ENCODE measurements at places on chromosomes 5 and 9.
A peak's percentile ranks its signal among the peaks of the same experiment; 100 is the strongest.

DNA sequence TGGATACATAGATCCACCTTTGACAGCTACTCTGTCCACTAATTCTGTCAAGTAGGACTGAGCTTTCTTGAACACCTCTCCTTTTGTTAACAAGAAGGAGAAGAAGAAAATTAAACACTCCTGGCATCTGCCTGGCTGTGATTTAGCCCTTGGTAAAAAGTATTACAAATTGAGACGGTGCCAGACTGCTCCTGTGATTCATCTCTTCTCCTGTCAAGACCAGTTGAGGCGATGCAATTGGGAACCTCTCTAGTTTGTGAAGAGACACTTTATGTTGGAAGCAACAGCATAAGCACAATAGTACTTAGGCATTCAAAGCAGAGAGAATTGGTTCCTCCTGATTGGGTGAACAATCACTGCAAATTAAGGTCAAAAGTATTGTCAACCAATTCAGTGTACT lies 72.7 kb downstream of the GHR start:
- DNase-seq, result peak; percentile 91

- DNase-seq, result peak; percentile 60
Observed at GRCh38 chr5:127930311-127930710, 153.3 kb upstream of the SLC12A2 start.

- peak; percentile 50 for DNase-seq
Observed at GRCh38 chr5:66542711-66543110, 53.5 kb upstream of the MAST4 start.

GRCh38 chr5:7872517-7873130 lies 3.7 kb downstream of the MTRR start:
- DNase-seq, result no peak

- DNase-seq, result no peak
Observed at GRCh38 chr9:94599102-94599501, 5.5 kb upstream of the FBP2 start.

- DNase-seq, result no peak
Observed at GRCh38 chr9:106450549-106450948, 412.4 kb upstream of the ZNF462 start.

DNA sequence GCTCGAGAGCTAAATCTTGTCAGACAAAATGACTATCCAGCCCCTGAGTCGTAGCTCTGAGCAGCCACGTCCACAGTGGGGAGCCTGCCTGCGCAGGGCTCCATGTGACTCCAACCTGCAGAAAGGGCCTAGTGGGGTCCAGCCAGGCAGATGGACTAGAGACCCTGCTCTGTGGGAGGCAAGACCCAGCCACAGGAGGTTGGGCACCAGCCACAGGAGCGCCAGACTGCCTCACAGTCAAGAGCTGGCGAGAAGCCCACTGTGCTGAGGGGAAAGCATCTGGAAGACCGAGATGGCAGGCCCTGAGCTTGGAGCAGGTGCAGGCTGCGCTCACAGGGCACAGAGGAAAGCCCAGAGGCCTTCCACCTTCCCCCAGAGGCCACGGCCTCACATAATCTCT lies 61.4 kb downstream of the C5orf15 start:
- DNase-seq, result no peak

- DNase-seq, result no peak
Observed at GRCh38 chr5:15700373-15700772, 200.4 kb downstream of the FBXL7 start.

DNA sequence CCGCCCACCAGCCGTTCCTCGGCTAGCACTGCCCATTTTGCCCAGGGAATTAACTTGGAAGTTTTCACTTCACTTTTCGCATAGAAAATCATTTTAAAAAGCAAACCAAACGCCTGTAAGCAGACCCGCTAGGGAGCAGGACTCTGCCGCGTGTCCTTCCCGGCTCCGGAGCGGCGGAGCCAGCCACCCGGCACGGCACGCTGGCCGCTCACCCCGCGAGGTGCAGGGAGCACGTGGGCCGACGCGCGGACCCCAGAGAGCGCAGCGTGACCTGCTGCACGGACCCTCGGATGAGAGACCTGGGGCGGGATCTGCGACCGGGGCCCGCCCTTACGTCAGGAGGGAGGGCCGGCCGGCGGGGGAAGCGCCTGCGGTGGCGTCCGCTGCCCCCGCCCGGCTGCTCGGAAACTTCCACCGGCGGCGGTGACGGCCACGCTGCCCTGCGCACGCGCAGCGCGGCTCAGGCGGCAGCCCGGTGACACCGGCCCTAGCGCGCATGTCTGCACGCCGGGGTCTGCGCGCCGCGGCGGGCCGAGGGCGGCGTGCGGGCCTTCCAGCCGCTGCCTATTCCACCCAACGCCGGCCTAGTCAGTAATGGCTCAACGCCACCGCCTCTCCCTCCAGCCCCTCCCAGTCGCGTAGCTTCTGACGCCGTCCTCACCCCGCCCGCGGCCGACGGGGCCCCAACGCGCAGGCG lies 507 bp upstream of the TENT4A start:
- DNase-seq, result peak; percentile 86

- DNase-seq, result no peak
Observed at GRCh38 chr5:129679671-129680070, 68.2 kb upstream of the MINAR2 start.

DNA sequence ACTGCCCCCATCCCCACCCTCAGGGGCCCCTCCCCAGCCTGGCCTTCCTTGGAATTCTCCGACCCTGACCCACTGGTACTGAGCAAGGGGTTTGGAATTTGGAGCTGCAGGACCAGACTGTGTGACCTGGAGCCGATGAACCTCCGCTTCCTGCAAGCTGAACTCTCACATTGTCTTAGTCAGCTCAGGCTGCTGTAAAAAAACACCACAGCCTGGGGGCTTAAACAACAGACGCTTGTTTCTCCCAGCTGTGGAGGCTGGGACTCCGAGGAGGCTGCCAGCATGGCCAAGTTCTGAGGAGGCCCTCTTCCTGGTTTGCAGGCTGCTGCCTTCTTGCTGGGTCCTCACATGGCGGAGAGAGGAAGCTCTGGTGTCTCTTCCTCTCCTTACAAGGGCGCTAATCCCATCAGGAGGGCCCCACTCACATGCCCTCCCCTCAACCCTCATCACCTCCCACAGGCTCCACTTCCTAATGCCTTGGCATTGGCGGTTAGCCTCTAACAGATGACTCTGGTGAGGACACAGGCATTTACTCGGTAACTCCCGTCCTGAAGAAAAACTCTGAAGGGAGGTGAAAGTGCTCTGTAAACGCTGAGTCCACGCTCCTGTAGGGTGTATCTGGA lies 42.4 kb downstream of the C5orf15 start:
- DNase-seq, result peak; percentile 39

- DNase-seq, result no peak
Observed at GRCh38 chr5:157549283-157549629, 26.3 kb downstream of the ADAM19 start.

- DNase-seq, result peak; percentile 28
Observed at GRCh38 chr5:146520731-146521130, 4.7 kb upstream of the GPR151 start.

- no peak for DNase-seq
Observed at GRCh38 chr5:174655351-174655750, 69.0 kb upstream of the MSX2 start.

GRCh38 chr9:15372455-15372854 lies 50.2 kb upstream of the SNAPC3 start:
- DNase-seq, result no peak

GRCh38 chr5:8005416-8005815 lies 136.5 kb downstream of the MTRR start:
- DNase-seq, result no peak

GRCh38 chr5:37015795-37016666 lies 139.5 kb downstream of the NIPBL start:
- DNase-seq, result peak; percentile 48

- no peak for DNase-seq
Observed at GRCh38 chr9:93320591-93321219, 130.8 kb upstream of the FAM120A start.
